ENCODE measurements at places on chromosomes 13 and 19.

DNA sequence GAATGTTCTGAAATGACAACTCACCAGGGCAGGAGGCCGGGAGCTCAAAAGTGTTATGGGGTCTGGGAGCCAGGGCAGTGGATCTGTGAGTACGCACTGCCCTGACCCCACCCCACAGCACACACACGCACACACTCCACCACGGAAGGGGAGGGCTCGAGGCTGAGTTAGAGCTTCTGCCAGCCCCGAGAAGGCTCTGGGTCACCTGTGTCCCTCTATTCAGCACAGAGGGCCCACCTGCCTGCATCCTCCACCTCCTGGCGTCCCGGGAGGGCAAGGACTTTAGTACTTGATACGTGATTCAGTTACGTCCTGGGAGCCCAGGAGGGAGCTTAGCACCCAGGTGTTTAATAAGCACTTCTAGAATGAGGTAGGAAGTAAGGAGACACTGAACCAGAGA lies 190.0 kb upstream of the GPR12 start:
- no peak for DNase-seq

DNA sequence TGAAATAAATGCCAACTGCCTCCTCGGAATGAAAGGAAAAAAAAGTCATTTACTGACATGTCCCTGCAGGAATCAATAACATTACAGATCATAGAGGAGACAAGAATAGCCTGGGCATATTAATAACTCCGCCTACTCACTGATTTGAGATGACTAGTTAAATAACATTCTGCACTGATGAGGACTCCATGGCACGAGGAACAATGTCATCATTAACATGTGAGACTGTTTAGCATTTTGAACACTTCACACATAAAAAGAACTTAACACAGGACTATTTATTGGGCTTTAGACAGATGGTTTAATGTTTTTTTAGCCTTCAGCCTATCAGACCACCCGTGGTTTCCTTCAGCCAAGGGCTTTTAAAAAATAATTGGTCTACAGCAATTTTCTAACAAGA lies 170.1 kb downstream of the OLFM4 start:
- no peak for DNase-seq

- DNase-seq = no peak
Measured at GRCh38 chr19:15248648-15249527, 16.6 kb upstream of the EPHX3 start.

GRCh38 chr13:36913463-36913862 lies 6.6 kb downstream of the SMAD9 start:
- DNase-seq = no peak

GRCh38 chr13:39039041-39039440 lies 785 bp downstream of the NHLRC3 start:
- DNase-seq = no peak

DNA sequence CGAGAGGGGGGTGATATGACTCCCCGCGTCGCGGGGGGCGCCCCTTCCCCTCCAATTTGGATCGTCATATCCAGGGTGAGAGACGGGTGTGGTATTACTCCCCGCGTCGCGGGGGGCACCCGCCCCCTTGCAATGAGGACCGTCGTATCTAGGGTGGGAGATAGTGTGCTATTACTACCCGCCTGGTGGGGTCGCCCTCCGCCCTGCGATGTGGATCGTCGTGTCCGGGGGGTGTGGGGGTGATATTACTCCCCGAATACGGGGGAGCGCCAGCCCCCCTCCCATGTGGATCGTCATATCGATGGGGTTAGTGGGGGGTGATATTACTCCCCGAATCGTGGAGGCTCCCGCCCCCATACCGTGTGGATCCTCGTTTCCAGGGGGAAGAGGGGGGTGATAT lies 29.2 kb upstream of the RGCC start:
- peak; percentile 37 for DNase-seq

GRCh38 chr13:45441633-45442032 lies 23.1 kb upstream of the COG3 start:
- DNase-seq = no peak

DNA sequence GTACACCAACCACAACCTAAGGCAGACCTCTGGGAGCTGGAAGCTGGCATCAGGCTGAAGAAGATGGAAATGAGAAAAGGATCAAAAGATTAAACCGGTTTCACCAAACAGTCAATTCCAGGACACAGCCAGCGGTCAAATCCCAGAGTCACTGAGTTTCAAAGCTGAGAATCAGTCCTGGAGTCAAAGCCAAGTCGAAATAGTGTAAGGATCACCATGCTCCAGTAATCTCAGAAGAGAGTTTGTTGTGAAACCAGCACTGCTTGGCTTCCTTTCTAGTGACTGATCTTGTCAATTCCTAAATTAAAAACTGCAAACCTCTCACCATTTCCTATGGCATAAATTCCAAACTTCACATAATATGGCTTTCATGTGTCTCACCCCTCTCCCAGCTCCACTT lies 198.8 kb downstream of the GPC6 start:
- no peak for DNase-seq

All from stimulated activated CD4-positive, alpha-beta T cell treated with anti-CD3 and anti-CD28 coated beads, Interleukin-2, amount 100 ng/mL, for 24 hours (primary cell).